CD4-positive, alpha-beta T cell treated with Interleukin-1 beta for 1 hour (primary cell): ENCODE measurements at places on chromosomes 2 and 18.

DNA sequence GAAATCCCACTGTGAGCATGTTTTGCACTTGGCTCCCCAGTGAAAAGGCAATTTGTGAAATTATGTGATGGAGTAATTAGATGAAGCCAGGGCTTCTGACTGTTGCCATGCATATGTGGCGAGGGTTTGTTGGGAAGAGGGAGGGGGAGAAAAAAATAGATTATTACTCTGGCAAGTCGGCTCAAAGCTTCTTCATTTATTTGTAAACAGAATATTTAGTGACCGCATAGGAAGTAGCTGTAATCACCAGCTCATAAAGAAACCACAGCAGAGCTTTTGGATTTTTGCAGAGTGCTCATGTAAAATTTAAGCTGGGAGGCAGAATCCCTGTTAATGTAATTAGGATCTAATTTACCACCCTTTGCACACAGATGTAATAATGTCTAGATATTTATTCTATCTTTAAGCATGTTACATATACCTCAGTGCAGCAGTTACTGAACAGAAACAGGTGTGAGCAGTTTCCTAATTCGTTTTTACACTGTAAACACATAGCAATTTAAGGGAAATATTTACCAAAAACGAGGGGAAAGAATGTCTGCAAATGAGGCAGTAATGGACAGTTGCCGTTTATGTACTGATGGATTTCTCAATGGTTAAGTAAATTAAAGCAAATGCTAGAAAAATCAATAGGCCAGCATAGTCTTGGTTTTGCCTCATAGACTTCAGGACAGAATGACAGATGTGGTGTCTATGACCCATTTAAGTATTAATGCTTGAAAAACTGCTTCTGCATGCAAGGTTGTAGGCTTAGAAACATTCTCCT is 87.9 kb downstream of the MEIS1 start:
- no peak for DNase-seq

DNA sequence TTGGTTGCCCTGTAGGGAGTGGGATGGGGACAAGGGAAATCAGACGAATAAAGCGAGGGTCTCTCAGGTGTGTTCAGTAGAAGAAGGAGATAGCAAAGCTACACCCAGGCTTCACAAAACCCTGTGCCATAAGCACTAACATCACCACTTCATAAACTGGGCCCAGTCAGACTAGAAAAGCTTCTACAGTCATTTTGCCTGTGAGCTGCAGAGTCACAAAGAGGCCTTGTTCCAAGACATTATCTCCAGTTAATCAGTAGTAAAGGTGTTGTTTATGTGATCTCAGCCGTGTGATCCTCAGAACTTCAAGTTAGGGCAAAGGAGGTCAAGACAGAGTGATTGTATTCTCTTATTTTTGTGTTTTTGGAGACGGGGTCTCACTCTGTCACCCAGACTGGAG is 148.0 kb downstream of the GALR1 start:
- no peak for DNase-seq

GRCh38 chr2:216604458-216604857 is 28.8 kb upstream of the IGFBP2 start:
- DNase-seq: no peak

DNA sequence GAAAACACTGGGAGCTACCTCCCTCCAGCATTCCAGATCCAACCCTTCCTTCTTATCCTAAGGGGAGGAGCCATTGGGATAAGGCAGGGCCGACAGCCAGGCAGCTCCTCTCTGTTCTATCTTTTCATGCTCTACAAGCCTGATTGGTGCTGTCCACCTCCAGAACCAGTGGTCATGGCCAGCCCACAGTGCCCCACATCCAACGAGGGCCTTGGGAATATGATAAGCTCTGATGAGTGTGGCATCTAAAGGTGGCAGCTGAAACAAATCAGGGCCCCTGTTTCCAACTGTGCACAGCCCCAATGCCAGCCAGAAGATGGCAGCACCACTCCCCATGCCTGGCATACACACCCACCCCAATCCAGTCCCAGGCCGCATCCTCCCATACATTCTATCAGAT is 329.3 kb downstream of the C1D start:
- DNase-seq: no peak

GRCh38 chr18:25298853-25299274 is 53.1 kb downstream of the ZNF521 start:
- DNase-seq: peak; percentile 2

- DNase-seq: peak; percentile 37
Measured at GRCh38 chr2:224982910-224983711, 59.2 kb downstream of the DOCK10 start.

DNA sequence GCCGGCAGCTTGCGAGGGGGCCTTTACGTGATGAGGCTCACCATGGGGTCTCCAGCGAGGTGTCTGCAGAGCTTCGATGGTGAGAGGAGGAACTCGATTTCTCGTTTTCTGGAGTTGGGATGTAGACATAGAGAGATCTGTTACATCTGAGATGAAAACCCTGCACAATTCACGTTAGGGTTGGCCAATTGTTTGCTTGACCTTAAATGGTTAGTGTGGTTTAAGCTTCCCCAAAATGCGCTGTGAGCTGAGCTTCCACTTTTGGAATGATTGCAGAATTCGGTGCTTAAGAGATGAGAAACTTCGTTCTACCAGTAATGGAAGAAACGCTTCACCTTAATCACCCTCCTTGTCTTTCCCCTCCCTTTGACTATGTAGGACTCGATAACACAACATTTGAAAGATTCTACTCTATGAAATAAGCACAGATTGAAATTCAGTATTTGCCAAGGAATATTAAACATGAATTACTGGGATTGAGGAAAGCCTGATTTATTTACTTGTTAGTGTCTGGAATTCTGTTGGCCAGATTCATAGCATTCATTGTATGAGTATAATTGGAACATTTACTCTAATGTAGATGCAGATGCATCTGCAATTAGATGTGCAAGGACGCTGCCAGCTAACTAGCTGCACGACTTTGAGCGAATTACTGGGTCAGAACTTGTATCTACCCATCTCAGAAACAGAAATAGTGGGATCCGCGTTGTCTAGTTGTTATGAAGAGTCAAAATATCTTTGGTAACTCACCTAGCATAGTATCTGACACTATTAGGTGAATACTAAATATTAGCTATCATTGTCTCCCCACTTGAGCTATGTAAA is 1.6 kb upstream of the KLF7 start:
- no peak for DNase-seq

DNA sequence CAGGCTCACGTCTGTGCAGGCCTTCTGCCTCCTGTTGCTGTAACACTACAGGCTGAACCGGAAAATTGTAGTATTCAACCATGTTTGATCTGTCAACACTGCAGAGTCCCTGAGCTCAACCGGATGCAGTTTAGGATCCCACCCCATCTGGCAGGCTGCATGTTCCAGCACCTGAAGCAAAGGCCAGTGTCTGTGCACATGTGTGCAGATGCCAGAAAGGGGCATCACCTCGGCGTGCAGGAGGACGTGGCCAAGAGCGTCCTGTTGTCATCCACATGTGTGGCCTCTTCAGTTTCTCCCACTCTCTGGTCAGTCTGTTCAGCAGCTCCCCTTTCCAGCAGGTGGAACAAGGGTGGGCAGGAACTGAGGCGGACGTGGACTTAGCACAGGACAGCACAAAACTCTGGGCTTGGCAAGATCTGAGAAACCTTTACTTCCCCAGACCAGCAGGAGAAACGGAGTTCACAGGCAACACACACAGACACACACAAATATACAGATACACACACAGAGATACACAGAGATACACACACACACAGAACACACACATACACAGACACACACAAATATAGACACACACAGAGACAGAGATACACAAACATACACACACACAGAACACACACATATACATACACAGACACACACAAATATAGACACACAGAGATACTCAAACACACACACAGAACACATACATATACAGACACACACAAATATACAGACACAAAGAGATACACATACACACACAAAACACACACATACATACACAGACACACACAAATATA is 111.3 kb downstream of the NDUFA10 start:
- no peak for DNase-seq

DNA sequence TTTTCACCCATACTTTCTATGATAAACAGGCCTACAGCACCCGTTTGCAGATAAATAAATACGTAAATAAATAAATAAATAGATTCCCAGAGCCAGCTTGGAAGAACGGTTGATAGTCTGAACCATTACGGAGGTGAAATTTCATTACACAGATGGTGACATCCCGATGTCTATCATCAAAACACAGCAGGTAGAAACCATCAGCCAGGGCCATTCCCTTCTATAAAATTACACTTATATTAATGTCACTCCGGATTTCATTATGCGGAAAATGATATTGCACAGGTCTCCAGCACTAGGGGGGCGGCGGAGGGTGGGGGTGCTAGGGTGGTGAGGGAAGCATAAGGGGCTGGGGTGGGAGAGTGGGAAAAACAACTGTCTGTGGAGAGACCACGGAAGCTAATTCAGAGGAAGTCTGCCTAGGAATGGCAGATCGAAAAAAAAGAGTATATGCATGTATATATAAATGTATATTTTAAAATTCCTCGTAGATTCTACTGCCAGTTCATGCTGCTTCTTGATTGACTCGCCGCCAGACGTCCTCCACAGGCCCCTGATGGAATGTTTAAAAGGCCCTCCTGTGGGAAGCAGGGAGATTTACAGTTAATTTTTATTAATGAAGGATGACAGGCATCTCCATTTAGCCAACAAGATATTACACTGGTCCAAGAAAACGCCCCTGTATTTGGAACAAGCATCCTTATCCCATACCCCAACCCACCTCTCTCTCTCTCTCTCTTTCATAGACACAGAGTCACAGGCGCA is 1906.0 kb upstream of the PIK3C3 start:
- no peak for DNase-seq

DNA sequence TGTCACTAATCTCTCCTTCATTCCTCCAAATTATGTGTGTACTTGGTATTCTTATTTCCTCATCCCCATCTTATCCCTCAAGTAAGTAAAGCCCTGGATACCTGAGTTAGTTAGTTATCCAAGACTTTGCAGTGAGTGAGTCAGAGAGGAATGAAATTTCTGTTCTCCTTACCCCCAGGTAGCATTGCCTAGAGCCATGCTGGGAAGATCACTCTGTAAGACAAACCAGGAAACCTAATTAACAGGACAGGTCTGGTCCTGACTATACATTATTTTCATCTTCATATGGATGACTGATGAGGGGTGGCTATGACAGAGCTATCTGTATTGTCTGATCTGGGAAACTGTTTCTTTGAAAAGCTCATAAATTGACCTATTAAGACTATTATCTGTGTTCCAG is 55.0 kb upstream of the ITGA6 start:
- DNase-seq: no peak

DNA sequence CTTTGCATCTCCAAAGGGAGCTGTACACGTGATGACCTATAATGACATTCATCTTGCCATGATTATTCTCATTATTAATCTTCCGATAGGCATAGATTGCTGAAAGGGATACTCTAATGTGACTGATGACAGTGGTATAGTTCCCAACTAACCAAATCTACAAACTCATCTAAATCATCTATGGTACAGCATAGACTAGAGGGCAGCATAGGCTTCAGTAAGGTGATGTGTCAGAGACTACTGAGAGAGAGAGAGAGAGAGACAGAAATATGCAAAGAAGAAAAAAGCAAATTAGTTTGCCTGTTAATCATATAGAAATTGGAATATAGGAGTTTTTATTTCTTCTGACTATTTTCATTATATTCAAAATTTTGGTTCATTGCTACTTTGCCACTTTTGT is 89.3 kb downstream of the CSRNP3 start:
- no peak for DNase-seq

GRCh38 chr18:63141778-63142176 is 177.8 kb downstream of the BCL2 start:
- no peak for DNase-seq

- no peak for DNase-seq
Measured at GRCh38 chr2:199716807-199717586, 134.0 kb downstream of the FTCDNL1 start.

- no peak for DNase-seq
Measured at GRCh38 chr18:36814994-36815393, 13.8 kb downstream of the TPGS2 start.

DNA sequence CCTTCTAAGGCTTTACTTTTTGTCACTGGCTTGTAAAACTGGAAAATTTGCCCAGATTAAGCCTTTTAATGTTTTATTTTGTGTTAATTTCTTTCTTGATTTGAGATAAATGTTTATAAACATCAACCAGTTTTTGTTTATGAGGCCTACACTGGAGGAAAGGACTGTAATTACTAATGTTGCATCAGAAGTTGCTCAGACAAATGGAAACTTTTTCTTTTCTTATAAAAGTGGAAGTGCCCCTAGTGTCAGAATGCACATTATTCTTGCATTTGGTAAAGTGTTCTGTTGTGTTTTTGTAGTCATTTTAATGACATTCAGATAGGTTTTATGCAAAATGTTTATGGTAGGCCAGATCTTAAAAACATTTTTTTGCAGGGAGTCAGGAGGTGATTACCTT is 25.3 kb downstream of the LCLAT1 start:
- no peak for DNase-seq

DNA sequence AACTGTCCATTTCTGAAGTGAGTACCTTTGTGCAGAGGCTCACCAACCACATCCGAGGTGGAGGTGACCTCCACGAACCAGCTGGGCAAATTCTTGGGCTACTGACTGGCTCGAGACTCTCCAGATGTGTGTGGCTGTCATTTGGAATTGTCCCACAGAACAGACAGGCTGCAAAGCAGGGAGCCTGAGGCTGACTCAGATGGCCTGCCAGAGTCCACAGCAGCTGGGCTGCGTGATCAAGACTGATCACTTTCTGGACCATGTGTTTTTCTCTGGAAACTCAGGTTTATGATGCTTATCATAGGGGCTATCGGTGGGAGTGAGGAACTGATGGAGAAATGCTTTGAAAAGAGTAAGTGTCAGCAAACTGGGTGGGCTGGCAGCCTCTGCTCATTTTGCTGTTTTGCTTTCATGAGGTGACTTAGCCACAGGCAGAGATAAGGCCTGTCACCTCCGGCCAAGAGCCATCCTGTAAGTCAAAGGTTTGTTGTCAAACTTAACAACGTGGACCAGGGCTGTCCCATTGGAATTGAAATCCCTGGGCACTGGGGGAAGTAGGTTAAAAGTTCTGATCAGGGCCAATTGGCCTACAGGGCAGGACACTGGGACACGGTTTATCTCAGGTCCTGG is 120.4 kb downstream of the LIPG start:
- DNase-seq: no peak

GRCh38 chr2:113698892-113699447 is 57.5 kb downstream of the SLC35F5 start:
- peak; percentile 17 for DNase-seq

- DNase-seq: no peak
Measured at GRCh38 chr2:207467716-207468347, 61.9 kb upstream of the CREB1 start.

- no peak for DNase-seq
Measured at GRCh38 chr2:216849987-216850386, 9.9 kb downstream of the TNP1 start.

- no peak for DNase-seq
Measured at GRCh38 chr2:30605197-30605596, 158.2 kb downstream of the LCLAT1 start.

DNA sequence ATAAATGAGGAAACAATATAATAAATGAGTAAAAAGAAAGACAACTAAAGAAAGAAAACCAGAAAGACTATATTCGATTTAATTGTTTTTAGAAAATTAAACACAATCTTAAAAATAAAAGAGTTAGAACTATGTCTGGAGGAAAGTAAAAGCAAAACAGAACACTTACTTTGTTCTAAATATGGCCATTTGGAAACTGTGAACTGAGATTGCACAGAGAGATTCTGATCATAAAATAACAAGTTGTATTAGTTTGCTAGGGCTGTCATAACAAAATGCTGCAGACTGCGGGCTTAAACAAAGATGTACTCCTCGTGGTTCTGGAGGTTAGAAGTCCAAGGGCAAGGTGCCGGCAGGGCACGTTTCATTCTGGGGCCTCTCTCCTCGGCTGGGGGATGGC is 128.1 kb upstream of the AQP4 start:
- DNase-seq: no peak

GRCh38 chr2:207423886-207424285 is 105.9 kb upstream of the CREB1 start:
- DNase-seq: peak; percentile 24
